Suprapubic skin (tissue), 4 donors: ENCODE measurements at places on chromosomes 13 and 19.

DNA sequence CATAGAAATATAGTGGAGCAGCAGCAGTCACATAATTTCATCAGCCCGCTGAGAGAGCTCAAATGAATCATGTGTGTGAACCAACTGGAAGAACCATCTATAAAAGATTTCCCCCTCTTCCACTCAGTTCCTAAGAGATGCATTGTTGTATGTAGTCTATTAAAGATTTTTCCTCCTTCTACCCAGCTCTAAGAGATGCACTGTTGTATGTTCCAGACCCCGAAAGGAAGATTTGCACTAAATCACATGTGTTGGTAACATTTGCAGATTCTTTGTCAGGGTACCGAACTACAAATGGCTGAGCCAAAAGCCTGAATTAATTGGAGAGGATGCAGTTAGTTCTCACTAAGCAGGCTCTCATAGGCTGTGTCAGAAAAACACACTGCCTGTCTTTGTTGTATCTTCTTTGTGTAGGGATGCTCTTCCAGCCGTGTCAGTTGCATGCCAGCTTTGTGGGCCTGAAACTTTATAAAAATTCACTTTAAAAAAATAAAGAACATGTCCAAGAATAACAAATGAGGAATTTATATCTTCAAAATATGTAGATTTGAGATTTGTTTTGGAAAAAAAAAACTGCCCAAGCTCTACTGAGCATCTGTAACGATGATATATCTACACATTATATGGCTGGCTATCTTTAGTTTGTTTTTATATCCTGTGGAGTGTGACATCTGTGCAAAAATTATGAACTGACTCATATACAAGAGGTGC is 223.1 kb downstream of the MZT1 start:
- no peak for DNase-seq

DNA sequence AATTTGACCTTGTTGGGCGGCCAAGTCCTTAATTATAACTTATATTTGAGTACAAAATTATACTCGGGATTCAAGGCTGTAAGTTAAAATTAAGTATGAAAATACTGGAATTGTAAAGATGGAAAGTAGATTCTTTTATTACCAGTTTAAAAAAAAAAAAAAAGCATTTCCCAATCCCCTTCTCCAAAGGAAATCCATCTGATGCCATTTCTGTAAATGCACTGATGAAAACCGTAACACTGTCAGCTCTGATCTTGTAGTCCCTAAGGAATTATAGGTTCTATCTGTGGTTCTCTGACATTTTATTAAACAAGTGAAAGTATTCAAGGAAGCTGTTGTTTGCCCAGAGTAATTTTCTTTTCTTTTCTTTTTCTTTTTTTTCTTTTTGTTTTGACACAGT is 41.6 kb upstream of the HNRNPA1L2 start:
- no peak for DNase-seq

- no peak for DNase-seq
Measured at GRCh38 chr13:25929816-25930215, 122.0 kb downstream of the SHISA2 start.

GRCh38 chr13:79427265-79427664 is 21.2 kb upstream of the RBM26 start:
- no peak for DNase-seq

GRCh38 chr19:35732540-35733179 is 9.6 kb downstream of the IGFLR1 start:
- no peak for DNase-seq

DNA sequence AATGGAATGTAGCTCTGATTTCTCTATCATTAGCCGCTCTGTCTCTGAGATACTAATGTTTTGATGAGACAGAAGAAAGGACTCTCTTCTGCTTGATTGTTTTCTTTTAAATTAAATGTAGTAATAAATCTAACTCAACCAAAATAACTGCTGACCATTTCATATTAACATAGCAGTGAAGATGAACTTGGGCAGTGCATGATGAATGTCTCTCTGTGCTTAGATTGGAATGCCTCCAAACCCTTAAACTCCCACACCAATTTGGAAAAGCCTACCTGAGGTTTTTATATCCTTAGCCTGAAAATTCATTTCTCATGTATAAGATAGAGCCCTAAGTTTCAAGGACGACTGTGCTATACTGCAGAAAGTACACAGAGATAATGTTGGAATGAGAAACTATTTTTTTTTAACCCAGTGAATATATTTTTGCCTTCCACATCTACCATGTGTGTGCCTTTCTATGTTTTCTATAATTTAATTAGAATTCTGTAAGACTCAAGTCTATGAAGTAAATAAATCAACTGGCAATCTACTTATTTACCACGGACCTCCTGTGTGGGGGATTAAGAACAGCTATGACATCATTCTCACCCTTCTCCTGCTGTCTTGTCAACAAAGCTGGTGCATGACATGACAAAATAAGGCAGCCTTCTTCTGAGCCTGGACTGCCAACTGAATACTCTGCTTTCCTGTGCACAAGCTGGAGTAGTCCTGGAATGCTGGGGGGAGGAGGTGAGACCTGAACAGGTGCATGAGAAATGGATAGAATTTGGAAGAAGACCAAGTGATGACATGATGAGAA is 155.5 kb downstream of the FGF9 start:
- DNase-seq = no peak

DNA sequence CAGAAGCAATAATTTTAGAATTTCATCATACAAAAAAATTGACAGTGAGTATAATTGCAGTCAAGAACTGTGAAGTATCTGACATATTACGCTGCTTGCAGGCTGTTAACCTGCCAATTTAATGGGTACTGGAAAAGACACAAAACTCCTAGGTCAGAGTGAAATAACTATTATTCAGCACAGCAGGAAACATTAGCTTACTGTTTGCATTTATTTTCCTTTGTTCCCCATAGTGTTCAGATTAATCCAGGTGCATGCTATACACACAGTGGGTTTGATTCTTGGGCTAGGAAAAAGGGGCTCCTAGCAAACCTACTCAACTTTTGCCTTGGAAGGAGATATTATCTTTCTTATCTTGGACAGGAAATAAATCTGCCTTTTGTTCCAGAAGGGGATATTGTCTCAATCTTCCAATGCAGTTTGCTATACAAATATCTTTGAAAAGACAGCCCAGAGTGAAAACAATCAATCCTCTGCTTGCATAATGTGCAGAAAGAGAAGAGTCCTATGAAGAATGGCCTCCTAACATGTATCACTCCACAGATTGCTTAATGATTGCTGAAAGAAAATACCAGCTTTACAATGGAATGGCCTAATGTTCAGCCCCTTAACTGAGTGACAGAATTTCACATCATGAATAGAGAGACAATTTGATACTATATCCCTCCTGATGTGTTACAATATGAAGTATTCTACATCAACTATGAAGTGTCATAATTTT is 443.4 kb downstream of the TBC1D4 start:
- no peak for DNase-seq

- no peak for DNase-seq
Measured at GRCh38 chr13:24194447-24194846, 33.9 kb downstream of the SPATA13 start.

- DNase-seq = no peak
Measured at GRCh38 chr13:75934889-75935288, 298.8 kb downstream of the LMO7 start.

DNA sequence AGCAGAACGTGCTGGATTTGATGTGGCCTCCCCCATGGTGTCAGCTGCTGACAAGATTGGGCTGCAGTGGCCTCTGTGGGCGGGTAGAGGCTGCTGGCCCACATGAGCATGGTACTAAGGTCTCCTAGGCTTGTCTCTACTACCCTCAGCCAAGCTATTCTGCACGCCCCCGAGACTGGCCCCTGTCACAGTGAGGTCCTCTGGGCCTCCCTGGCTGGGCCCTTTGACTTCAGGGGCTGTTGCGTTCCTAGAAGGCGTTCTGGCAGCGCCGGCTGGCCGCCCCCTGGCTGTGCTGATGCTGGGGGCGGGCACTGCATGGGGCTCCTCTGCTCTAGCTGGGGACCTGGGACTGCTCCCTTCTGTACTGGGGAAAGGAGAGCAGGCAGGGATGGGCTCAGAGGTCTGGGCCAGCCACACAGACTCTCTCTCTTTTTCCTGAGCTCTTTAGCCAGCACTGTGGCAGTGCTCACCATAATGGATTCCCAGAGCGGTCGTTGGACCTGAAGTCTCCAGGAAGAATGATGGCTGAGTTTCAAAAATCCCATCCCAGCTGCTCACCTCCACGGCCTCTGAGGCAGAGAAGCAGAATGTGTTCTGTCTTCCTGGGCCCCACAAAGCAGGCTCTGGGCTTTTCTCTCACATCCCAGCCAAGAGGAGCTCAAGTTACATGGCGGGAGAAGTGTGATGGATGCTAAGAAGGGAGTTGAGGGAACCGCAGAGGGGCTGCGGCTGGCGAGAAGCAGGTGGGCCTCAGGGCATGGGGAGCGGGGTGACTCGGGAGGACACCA is 32.3 kb downstream of the TSSK6 start:
- DNase-seq = peak; percentile 49

GRCh38 chr19:38944981-38945506 is 14.3 kb downstream of the MRPS12 start:
- DNase-seq = no peak

DNA sequence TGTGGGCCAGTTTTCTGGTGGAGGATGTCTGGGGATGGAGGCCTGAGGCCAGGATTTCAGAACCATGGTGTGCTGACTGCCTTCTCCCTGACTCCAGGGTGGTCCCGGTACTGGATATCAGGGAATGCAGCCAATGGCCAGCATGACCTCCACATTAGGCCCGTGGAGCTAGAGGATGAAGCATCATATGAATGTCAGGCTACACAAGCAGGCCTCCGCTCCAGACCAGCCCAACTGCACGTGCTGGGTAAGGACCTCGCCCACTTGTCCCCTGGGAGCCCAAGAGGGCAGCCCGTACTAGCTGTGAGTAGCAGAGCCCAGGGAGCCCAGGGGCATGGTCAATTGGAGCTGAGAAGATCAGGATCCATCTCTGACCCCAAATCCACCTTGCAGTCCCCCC is 1.6 kb downstream of the KIRREL2 start:
- no peak for DNase-seq

DNA sequence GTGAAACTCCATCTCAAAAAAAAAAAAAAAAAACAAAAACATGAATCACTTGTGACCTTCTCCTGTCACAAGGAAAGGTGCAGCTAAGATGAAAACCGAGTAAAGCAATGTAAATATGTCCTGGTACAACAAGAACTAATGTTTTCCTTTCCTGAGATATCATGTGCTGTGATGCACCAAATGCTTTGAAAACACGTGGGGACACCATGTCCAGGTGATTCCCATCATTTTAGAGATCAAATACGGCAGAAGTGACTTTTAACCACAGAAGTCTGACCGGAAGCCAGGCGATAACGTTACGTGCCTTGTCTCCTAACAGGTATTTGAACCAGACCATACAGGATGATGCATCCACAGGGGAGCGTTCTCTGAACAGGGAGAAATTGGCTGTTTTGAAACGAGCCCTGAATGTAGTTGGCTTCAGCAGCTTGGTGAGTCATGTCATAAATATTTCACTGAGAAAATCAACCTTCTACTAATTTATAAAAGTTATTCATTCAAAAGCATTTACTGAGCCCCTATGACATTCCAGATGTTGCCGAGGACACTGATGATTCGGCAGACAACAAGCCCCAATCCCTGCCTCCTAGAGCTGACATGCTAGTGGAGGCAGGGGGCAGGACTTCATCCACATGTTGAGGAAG is 328.1 kb downstream of the MYO16 start:
- no peak for DNase-seq

- DNase-seq = no peak
Measured at GRCh38 chr13:106089261-106089980, 446.0 kb downstream of the EFNB2 start.

DNA sequence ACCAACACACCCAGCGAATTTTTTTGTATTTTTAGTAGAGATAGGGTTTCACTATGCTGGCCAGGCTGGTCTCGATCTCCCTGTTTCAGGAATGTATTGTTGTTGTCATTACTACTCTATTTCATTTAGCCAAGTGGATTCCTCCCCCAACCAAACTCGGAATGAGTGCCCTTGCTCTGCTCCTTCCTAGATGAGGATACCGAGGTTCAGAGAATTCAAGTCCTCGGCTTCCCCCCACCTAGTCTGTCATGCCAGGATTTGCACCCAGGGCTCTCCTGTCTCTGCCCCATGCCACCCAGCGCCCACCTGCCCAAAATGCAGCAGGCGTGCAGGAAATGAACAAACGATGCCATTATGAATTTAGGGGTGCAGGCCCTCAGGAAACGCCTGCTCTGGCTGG is 3.5 kb upstream of the SPACA4 start:
- DNase-seq = no peak

GRCh38 chr19:23436318-23436717 is 41.0 kb upstream of the ZNF91 start:
- no peak for DNase-seq

- no peak for DNase-seq
Measured at GRCh38 chr13:44752164-44752563, 176.0 kb upstream of the TSC22D1 start.

DNA sequence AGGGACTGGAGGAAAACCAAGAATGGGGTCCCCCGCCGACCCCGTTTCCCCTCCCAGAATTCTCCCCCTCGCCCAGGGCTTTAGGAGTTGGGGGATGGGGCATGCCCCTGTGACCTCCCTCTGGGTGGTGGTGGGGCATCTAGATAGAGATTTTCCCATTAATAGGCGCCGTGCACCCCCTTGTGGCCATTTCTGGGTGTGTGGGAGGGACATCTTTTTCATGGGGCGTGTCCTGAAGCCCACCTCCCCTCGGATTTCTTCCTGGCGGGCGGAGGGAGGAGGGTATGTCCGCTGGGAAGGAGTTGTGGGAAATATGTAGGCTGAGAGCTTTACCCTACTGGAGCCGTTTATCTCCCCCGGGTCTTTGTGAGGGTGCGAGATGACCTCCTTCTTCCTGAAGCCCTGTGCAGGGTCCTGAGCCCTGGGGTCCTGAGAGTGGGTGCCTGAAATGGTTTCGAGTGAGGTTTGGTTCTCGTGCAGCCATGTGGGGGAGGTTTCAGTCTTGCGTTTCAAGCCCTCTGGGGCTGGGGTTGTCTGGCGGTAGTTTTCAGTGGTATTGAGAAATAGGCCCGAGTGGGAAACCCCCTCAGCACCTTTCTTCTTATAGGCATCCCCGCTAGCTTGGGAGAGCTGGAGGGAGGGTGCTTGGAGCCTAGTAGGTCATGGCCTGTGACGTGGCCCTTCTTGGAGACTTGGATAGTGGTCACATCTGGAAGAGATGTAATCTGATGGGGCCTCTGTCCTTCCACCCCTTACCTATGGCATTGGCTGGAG is 1.0 kb downstream of the PRMT1 start:
- peak; percentile 90 for DNase-seq

DNA sequence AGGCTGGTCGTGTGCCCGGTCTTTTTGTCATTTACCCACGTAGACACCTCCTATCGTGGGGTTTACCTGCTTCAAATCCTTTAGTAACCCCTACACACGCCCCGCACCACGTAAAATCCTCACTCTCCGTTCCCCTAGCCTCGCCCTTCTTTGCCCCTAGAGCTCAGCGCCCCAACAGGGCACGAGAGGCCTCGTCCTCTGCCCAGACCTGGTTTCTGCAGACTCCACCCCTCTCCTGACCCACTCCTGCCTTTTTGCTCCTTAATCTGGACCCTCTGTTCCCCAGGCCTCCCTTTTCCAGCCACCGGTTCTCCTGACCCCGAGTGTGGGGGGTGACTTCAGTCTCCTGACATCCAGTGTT is 412 bp downstream of the ZNF528 start:
- DNase-seq = no peak
